Uterus (tissue), 4 donors: ENCODE measurements at places on chromosomes 2 and 18. TPM values are rescaled to one million over a fixed set of nuclear protein-coding genes. Genes with fewer than 3 reads are reported as not detected.

The FAM110C gene
- total RNA-seq, result 5.1 TPM

The SLC8A1 gene
- total RNA-seq, result 154 TPM

The DES gene
- 578 TPM for total RNA-seq

The LRP1B gene
- not detected for total RNA-seq

The CFAP210 gene
- not detected for total RNA-seq

The PLCD4 gene
- total RNA-seq, result not detected

The SLC16A14 gene
- total RNA-seq, result 5.6 TPM

The REG3A gene
- not detected for total RNA-seq

The UBXN2A gene
- 29.3 TPM for total RNA-seq

The FTCDNL1 gene
- 1.4 TPM for total RNA-seq

The TDRD15 gene
- total RNA-seq, result under 0.01 TPM

The GPR17 gene
- total RNA-seq, result 0.41 TPM

The CHAC2 gene
- total RNA-seq, result 5.3 TPM

DNA sequence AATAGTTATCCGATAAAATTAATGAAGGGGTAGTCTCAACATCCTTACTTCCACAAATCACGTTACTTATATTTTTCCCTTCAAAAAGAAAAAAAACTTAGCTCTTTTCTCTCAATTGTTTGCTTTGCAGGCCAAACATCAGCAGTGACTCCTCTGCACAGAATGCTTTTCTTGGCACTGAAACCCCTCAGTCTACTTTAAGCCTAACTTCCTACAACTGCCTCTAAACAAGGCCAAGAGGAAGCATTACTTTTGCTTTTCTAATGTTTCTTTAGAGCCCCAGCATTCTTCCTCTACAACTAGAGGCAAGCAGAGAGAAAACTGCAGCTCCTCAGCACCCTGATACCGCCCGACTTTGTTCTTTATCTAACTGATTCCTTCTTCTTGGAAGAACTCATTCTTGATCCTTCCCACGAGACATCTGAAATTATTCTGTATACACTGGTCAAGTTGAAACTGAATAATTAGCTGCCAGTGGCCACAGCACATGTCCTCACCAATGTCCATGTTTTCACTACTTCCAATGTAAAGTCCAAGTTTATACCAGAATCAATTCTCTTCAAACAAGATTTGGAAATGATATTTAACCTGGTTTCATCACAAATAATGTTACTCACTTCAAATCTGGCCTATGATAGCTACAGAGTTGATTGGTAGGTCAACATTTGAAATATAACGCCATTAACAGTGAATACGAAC, 55.3 kb downstream of the DTNB start:
- H3K4me3 ChIP-seq, result no peak overlapping the region
- no peaks in the 10 kb centered on the region for H3K27me3 ChIP-seq
- DNase-seq, result no peak

DNA sequence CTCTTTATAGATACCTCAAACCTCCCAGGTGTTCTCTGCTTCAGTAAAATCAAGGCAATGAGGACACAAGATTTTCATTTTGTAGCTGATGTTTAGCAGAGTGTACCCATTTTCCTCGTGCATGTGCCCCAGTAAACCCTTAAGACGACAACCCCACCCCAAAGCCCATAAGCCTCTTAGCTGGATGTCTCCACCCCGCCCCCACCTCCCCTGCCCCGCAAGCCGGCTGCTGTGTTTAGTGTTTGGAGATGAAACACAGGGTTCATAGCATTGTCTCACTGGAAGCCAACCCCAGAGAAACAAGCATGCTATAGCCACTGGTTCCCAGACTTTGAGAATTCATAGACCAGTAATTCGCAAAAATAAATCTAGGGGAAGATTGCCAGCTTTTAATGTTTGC, 5.8 kb upstream of the SAG start:
- no peak overlapping the region for H3K4me3 ChIP-seq
- no peaks in the 10 kb centered on the region for H3K36me3 ChIP-seq
- no peaks in the 10 kb centered on the region for H3K27me3 ChIP-seq
- no peak for DNase-seq
- no peaks in the 10 kb centered on the region for H3K4me1 ChIP-seq

- H3K27me3 ChIP-seq, result no peaks in the 10 kb centered on the region
- H3K4me1 ChIP-seq, result no peaks in the 10 kb centered on the region
- DNase-seq, result no peak
- no peak overlapping the region for H3K4me3 ChIP-seq
- no peaks in the 10 kb centered on the region for H3K36me3 ChIP-seq
These were observed 80.7 kb downstream of the FHOD3 start for GRCh38 chr18:36378205-36378604.

DNA sequence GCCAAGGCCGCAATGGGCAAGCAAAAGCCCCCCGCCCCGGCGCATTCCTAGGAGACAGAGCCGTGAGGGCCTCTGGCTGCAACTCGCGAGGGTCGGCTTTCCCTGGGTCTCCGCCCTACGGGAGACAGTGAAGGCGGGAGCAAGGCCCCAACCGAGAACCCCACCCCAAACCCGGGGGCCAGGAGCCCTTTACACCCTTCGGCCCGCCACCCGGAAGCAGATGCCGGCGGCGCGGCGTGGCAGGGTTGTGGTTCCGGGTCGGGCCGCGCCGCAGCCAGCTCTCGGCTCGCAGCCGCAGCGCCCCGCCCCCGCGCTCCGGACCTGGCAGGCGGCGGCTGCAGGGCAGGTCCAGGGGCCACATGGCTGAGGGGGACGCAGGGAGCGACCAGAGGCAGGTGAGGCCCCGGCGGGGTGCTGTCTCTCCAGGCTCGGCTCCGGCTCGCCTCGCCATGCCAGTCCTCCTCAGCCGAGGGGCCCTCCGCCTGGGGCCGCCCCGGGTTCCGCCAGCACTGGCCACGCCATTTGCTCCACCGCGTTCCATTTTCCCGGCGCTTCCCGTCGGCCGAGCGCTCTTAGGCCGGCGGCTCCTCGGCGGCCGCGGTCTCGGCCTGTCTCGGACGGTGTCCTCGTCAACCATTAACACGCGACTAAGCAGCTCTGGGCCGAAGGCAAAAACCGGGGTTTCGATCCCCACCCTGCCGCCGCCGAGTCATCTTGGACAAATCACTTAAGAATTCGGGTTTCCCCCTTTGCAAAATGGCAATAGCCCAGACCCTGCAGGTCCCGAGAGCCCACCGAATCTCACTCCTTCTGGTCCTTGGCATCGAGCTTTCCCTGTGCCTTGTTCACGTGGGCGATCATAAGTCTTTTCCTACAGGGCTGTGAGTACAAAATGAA, at the start of gene IMPACT:
Gene IMPACT (plus strand): TSS at position 273 of the 897 bp plus-strand sequence. CDS start 87 bp downstream, at position 360.
- H3K27ac ChIP-seq, result peak within 1 kb of the TSS; percentile 84
- H3K4me1 ChIP-seq, result no peaks in the 10 kb centered on the region
- H3K4me3 ChIP-seq, result peak within 1 kb of the TSS; percentile 87
- no peaks in the 10 kb centered on the region for H3K27me3 ChIP-seq

- no peaks in the 10 kb centered on the region for H3K36me3 ChIP-seq
- no peaks in the 10 kb centered on the region for H3K27me3 ChIP-seq
- peak overlapping the region; percentile 52 for H3K27ac ChIP-seq
- H3K4me3 ChIP-seq, result no peak overlapping the region
- DNase-seq, result no peak
These were observed 12.0 kb upstream of the ZNF396 start for GRCh38 chr18:35389095-35389618.

GRCh38 chr2:23430263-23430662, 45.3 kb downstream of the KLHL29 start:
- no peaks in the 10 kb centered on the region for H3K36me3 ChIP-seq
- DNase-seq, result no peak
- H3K4me3 ChIP-seq, result no peak overlapping the region
- H3K4me1 ChIP-seq, result peaks cover 3% of the 10 kb centered on the region
- no peak overlapping the region for H3K27ac ChIP-seq

- H3K27ac ChIP-seq, result no peak overlapping the region
- H3K27me3 ChIP-seq, result no peaks in the 10 kb centered on the region
- no peak overlapping the region for H3K4me3 ChIP-seq
- no peaks in the 10 kb centered on the region for H3K36me3 ChIP-seq
These were observed 223.6 kb downstream of the ALPK2 start for GRCh38 chr18:58405107-58405898.

GRCh38 chr2:70807102-70807827, 13.1 kb downstream of the CLEC4F start:
- no peaks in the 10 kb centered on the region for H3K36me3 ChIP-seq
- no peak for DNase-seq

DNA sequence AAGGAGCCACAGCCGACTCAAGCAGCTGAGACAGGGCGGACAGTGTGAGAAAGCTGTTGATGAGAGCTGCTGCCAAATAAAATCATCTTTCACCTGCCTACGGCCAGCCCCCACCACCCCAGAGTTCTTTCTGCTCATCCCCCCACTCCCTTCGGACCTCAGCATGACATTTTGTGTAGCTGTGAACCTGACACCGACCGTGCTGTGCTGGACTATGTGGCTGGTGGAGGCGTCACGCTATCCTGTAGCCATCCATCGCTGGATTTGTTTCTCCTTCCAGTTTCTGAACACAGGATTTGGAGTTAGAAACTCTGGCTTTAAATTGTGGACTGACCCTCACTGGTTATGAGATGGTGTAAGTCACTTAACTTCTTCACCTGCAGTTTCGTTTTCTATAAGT, 317.3 kb downstream of the DCDC2C start:
- no peaks in the 10 kb centered on the region for H3K4me1 ChIP-seq
- no peak overlapping the region for H3K27ac ChIP-seq
- DNase-seq, result no peak
- no peak overlapping the region for H3K4me3 ChIP-seq

DNA sequence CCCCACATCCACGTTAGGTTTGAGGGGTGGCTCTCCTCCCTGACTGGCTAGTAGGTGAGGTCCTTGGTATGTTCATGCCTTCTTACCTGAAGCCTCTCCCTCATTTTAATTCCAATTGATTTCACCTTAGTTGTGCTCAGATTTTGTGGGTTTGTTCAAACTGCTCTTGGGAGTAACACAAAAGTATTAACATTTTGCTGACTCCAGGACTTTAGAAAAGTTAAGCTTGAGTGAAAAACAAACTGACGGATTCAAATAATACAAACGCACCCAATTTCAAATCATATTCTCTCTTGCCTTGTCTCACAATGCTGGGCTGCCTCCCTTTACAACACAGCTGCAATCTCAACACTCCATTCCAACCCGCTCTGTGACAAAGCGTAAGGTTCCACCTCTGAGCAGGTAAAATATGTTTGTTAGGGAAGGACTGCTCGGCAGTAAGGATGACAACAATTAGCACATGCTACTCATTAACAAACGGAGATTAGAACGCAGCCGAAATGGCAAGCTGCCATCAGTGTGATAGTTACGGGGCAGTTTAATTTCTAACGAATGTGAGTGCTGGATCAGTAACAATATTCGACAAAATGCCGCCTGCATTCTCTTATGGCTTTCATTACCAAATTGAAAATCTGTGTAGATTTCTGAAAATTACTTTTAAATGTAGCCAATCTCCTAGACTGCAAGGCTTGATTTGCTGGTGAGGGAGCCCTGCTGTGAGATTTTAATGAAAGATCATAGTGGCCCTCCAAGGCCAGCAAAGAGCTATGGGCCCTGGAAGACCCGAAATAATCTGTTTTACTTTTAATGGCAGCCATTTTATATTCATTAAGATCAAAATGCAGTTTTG, 730.6 kb upstream of the FANCL start:
- no peak for DNase-seq
- no peak overlapping the region for H3K27ac ChIP-seq
- no peak overlapping the region for H3K4me3 ChIP-seq
- no peaks in the 10 kb centered on the region for H3K27me3 ChIP-seq
- no peaks in the 10 kb centered on the region for H3K36me3 ChIP-seq

GRCh38 chr2:83340424-83340823, 1118.7 kb downstream of the SUCLG1 start:
- H3K4me1 ChIP-seq, result no peaks in the 10 kb centered on the region
- no peak for DNase-seq
- no peak overlapping the region for H3K4me3 ChIP-seq
- no peaks in the 10 kb centered on the region for H3K36me3 ChIP-seq

DNA sequence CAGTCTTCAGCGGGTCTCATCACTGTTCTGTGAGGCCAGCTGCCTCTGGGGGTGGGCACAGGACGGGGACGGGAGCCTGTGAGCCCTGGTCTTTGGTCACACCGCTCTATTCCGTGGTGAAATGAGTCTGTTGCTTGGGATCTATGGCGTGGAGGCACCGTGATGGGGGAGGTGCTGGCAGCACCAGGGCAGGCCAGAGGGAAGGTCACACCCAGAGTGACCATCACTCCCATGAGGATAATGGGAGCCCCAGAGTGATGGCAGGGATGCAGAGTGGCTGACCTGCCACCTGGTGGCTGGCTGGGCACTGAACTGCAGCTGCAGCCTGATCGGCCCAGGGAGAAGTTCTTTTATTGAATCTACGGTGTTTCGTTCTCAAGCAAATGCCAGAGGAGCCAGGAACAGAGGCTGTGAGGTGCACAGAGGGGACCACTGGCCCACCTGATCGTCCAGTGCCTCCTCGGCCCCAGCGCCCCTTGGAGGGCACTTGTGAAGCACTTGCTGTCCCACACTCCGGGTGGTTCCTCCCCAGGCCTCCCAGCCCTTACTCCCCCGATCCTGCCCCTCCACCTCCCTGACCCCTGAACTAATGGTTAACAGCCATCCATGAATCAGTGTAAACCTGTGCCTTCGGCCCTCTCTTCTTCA, 17.9 kb downstream of the KCNIP3 start:
- H3K27ac ChIP-seq, result no peak overlapping the region
- H3K27me3 ChIP-seq, result no peaks in the 10 kb centered on the region
- H3K36me3 ChIP-seq, result no peaks in the 10 kb centered on the region
- H3K4me1 ChIP-seq, result no peaks in the 10 kb centered on the region
- H3K4me3 ChIP-seq, result no peak overlapping the region
- DNase-seq, result no peak

DNA sequence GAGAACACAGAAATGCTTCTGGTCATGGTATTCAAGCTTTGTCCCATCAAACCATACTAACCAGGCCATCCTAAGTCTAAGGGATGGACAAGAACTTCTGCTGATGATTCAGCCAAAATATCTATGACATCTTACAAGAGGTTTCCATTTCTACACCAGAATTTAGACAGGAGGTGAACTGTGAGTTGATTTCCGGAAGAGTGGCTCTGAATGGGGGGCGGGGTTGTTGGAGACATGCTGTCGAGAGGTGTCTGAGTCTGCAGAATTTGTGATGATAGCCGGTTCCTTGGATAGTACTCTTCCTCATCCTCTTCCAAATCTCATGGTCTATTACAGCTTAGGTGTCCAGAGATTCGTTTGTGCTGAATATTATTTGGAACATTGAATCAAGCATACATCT, 408.7 kb upstream of the TCF4 start:
- H3K4me1 ChIP-seq, result no peaks in the 10 kb centered on the region
- H3K27me3 ChIP-seq, result no peaks in the 10 kb centered on the region
- H3K27ac ChIP-seq, result no peak overlapping the region
- DNase-seq, result no peak
- no peak overlapping the region for H3K4me3 ChIP-seq
- no peaks in the 10 kb centered on the region for H3K36me3 ChIP-seq

DNA sequence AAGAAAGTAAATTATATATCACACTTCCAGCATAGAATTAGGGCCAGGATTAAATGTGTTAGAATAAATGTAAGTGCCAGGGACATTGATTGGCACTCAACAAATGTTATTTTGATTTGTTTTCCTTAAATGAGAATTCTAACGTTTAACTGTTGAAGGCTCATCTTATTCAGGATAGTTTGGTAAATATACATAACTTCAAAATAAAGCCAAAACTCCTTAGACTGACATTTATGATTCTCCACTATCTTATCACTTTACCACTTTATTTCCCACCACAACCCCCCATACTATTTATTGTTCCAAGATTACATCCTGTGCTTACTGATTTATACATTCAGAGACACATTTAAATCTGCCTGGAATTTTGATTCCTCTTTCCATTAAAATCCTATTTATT, 769.5 kb upstream of the CDH2 start:
- no peaks in the 10 kb centered on the region for H3K36me3 ChIP-seq
- no peak overlapping the region for H3K27ac ChIP-seq
- H3K27me3 ChIP-seq, result no peaks in the 10 kb centered on the region
- no peak overlapping the region for H3K4me3 ChIP-seq

- H3K4me3 ChIP-seq, result no peak overlapping the region
- H3K27ac ChIP-seq, result peak overlapping the region; percentile 59
- H3K4me1 ChIP-seq, result no peaks in the 10 kb centered on the region
- H3K27me3 ChIP-seq, result no peaks in the 10 kb centered on the region
- DNase-seq, result no peak
These were observed 110.6 kb upstream of the DLX2 start for GRCh38 chr2:172213116-172213860.
